ENCODE measurements at places on chromosomes 11 and 22. TPM values are rescaled to one million over a fixed set of nuclear protein-coding genes. Genes with fewer than 3 reads are reported as not detected.

Gene KRTAP5-11
- total RNA-seq, result not detected

Gene OR8G5
- not detected for total RNA-seq

DNA sequence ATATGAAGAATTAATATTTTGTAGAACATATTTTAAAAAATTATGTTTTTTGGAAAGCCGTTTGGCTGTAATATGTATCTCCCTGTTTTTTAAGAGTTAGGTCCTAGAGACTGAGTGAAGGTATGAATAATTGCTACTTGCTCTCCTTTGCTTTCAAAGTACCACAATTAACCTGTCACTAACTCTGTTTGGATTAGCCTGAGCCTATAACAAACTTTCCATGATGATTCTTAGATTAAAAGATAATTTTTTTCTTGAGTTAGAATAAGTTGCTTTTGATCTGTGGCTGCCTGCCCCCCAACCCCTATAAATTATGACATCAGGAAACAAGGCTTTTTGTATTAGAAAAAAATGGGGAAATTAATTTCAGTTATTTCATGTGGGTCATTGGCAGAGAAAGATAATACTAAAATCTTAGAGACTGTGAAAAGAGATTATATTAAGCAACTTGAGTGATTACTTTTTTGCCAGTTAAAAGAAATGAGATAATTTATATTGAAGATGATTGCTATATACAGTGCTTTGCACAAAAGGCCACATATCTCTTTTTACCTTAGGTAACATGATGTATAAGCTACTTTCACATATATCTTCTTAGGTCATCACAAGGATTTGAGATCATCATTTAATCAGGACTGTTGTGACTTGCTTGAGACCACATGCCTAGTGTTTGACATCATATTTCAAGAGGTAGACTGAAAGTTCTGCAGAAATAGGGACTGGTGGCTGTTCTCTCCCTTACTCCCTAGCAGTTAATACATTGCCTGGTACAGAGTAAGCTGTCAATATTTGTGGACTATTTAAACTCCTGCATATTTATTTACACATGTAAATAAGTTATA lies 9.6 kb downstream of the MTMR3 start:
- DNase-seq, result no peak

- DNase-seq, result no peak
Observed at GRCh38 chr11:90343673-90344072, 120.8 kb upstream of the CHORDC1 start.

GRCh38 chr11:28529046-28529445 lies 420.9 kb downstream of the METTL15 start:
- peak; percentile 80 for DNase-seq

DNA sequence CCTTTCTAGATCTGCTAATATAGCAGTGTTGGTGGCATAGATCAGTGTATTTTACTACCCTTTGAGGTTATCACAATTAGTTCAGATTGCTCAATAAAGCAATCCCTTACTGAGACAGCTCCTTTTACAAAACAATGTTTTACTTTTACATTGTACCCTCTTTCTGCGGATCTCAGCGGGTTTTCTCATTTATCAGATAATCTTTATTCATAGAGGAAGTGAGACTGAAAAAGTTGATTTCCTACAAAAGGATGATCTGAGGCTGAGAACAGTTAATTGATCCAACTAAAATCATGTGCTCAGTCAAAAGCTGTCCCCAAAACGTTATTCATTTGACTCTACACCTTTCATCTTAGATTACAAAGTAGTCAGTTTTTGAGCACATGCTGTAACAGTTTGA lies 2319.9 kb downstream of the LRRC4C start:
- no peak for DNase-seq

DNA sequence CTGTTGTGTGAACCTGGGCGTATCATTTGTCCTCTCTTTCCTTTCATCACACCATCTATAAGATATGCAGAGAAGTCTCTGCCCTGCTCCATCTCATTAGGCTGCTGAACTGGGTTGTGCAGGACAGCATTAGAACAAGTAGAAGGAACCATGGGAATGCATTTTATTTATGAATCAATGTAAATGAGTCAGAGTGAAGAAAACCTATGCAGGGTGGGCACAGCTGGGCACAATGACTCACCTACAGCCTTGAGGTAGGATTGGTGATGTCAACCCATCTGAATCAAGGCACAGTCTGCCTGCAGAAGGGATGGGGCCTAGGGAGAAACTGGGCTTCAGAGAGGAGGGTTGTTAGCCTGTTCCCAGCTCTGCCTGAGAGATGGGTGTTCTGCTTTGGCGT lies 123.4 kb downstream of the CSNK2A3 start:
- DNase-seq, result no peak

- peak; percentile 95 for DNase-seq
Observed at GRCh38 chr22:29344137-29344536, 28.6 kb upstream of the RASL10A start.

- peak; percentile 85 for DNase-seq
Observed at GRCh38 chr11:119056421-119056999, 495 bp downstream of the HYOU1 start.

Gene OR5W2
- total RNA-seq, result not detected

Gene BTBD18
- not detected for total RNA-seq

DNA sequence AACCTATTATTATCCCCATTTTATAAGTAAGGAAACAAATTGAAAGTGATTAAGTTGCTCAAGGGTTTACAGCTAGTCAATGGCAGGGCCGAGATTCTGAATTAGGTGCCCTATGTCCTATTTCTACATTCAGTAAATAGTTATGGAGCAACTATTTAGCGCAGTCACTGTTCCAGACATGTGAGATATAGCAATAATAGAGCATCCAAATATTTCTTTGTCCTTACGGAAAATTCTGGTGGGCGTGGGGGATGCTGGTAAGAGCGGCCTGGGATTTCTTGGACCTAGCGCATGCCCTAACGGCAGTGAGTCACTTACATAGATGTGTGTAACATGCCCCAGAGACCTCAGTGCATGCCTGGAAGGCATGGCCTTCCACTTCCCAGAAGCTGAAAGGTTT lies 4.4 kb downstream of the DTX4 start:
- no peak for DNase-seq

Gene OR56A5
- not detected for total RNA-seq

GRCh38 chr11:43035086-43035485 lies 276.7 kb upstream of the API5 start:
- DNase-seq, result no peak

GRCh38 chr11:30760345-30760744 lies 174.2 kb upstream of the MPPED2 start:
- DNase-seq, result no peak

DNA sequence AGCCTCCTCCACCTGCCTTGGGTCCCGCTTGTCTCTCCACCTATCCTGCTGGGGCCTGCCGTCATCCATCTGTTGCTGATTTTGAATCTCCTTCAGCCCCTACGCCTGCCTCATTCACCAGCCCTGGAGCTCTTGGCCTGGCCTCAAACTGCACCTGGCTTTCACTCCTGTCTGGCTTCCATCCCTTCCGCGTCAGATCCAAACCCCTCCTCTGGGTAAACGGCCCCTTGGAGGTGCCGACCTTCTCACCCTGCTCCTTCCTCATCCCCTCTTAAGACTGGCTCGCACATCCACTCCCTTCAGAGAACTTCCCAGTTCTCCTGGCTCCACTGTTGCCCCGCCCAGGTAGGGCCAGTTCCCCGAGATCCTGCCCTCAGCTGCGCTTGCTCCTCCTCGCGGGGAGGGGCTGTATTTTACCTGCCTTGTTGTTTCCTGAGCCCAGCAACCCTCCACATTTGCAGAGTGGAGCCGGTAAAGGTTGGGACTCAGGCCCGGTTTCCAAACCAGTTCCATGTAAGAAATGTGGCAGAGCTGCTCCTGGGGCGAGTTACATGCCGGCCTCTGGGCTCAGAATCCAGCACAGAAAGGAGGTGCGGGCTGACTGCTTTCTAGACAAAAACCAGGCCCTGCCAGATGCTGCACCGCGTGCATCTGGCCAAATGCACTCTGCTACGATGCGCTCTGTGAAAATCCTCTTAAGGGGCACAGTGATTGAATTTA lies 13.9 kb upstream of the SHANK2 start:
- peak; percentile 31 for DNase-seq

Gene ACRV1
- not detected for total RNA-seq

DNA sequence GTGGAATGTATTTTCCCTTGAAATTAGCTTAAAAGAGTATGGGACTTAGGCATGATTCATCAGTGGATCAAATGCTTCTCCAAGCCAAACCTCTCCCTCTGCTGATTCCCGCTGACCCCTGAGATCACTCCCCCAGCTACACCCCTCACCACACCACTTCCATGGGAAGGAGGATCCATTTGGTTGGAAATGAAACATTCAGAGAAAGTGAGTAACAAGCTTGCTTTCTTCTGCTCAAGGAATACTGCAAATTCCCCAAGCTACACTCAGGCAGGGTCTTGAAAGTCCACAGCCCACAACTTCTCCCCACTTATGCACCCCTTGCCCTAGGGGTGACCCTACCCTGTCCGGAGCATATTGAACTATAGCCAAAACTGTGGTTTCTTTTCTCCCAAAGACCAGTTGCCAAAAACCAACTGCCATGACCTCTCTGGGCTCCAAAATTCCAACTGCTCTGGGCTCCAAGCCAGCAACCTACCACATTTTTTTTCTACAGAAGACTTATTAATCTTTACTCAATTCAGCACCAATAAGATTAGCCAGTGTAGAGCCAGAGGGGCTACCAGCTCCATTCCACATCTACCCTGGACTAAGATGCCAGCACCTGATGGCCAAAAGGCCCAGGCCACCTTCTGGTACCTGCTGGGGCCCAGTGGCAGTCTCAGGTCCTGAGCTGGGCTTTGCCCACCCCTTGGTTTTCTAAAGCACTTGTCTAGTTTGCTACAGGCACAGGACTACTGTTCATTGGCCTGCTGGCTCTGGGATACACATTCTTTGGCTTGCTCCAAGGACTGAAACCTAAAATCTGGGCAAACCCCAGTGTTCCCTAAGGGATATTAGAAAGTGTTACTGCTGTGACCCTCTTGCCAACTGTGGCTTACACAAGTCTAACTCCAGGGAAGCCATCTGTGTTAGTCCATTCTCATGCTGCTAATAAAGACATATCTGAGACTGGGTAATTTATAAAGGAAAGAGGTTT lies 101.1 kb downstream of the MICAL3 start:
- DNase-seq, result peak; percentile 96

Gene RAB39A
- total RNA-seq, result not detected

- DNase-seq, result peak; percentile 62
Observed at GRCh38 chr22:49362211-49362839, 465.3 kb downstream of the BRD1 start.

- DNase-seq, result no peak
Observed at GRCh38 chr22:31575190-31575589, 78.9 kb downstream of the SFI1 start.

- DNase-seq, result peak; percentile 45
Observed at GRCh38 chr22:38423512-38424503, 31.2 kb downstream of the KCNJ4 start.

GRCh38 chr11:42344204-42344792 lies 884.8 kb upstream of the LRRC4C start:
- DNase-seq, result no peak

Gene OTOG
- not detected for total RNA-seq

GRCh38 chr11:18063125-18063524 lies 17.1 kb upstream of the TPH1 start:
- DNase-seq, result no peak

Gene UEVLD
- total RNA-seq, result 26.8 TPM

- DNase-seq, result peak; percentile 39
Observed at GRCh38 chr22:37774728-37775127, 33.0 kb upstream of the GCAT start.

DNA sequence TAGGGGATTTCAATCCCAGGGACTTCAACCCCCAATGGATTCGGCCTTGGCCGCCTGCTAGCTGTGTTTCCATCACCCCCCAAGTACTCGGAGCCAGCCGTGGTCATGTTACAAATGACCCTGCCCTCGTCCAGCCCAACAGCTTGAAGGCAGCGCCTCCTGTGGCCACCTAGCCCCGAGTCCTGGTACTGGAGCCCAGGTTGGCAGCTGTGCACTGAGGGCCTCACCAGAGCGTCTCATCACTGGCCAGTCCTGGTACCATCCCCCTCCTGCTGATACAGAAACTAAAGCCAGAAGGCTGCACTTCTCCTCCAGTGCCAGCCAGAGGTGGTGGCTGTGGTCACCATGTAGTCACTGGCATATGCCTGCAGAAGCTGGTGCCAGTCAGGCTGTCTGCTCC lies 44.9 kb upstream of the FADD start:
- peak; percentile 94 for DNase-seq

GRCh38 chr11:76135491-76135890 lies 70.8 kb downstream of the WNT11 start:
- no peak for DNase-seq

Gene CDHR5
- not detected for total RNA-seq

Gene C11orf52
- 1.2 TPM for total RNA-seq

Gene PRODH
- under 0.01 TPM for total RNA-seq

DNA sequence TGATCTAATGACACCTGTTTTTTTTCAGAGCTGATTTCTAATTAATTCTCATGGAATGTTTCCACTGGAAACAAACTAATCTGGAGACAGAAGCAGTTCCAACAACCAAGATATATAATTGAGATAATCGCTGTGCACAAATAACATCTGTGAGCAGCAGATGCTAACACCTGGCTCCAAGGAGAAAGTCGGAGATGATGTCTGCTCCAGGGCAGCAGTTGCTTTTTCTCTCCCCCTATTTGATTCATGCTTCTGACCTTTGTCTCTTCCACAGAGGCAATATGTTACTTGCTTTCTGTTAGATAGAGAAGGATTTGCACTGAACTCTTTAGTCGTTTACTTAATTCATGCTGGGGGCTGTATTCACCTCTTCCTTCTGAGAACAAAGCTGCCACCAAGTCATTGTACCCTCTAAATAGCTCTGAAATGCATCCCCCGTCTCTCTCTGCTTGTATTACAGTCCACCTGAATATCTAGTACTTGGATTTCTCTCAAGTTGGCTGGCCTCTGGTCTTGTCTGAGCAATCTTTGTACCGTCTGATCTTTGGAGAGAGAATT lies 187.4 kb downstream of the MYO18B start:
- no peak for DNase-seq

DNA sequence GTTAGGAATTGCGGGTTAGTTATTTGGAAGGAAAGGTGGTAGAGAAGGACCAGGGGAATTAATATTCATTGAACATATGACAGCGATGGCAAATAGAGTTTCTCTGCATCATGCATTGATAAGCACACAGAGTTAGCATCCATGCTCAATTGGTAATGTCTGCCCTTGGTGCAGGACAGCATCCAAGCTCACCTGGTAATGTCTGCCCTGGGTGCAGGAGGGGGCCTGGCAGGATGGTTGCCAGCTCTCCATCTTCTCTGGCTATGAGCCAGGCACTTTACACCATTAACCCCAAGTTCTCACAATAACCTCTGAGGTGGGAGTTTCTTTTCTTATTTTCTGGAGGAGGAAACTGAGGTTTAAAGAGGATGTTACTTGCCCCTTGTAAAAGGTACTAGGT lies 50.4 kb upstream of the RBFOX2 start:
- DNase-seq, result no peak

GRCh38 chr22:29633514-29634312 lies 30.3 kb downstream of the NF2 start:
- DNase-seq, result no peak

Gene GGTLC3
- total RNA-seq, result not detected

Gene PNPLA5
- not detected for total RNA-seq

Measured in osteoblast (primary cell).